NCI-H226 (cell line): ENCODE measurements at places on chromosomes 16 and 17.
A peak's percentile ranks its signal among the peaks of the same experiment; 100 is the strongest.

GRCh38 chr16:67760206-67760955 is 41.3 kb upstream of the GFOD2 start:
- no peak for DNase-seq

DNA sequence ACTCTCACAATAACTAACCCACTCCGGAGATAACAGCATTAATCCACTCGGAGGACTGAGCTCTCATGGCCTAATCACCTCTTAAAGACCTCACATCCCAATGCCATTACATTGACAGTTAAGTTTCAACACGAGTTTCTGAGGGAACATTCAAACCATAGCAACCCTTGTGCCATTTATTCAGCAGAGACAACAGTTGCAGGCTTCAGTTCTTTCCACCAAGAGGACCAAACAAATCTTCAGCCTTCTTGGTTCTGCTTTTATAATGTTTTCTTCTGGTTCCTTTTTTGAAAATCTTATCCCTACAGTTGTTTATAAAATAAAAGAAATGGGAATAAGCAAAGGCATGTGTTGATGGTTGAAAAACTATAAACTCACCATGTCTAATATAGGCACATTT is 2.1 kb upstream of the CD300E start:
- no peak for DNase-seq

GRCh38 chr16:85275533-85276249 is 163.4 kb upstream of the CIBAR2 start:
- no peak for DNase-seq

DNA sequence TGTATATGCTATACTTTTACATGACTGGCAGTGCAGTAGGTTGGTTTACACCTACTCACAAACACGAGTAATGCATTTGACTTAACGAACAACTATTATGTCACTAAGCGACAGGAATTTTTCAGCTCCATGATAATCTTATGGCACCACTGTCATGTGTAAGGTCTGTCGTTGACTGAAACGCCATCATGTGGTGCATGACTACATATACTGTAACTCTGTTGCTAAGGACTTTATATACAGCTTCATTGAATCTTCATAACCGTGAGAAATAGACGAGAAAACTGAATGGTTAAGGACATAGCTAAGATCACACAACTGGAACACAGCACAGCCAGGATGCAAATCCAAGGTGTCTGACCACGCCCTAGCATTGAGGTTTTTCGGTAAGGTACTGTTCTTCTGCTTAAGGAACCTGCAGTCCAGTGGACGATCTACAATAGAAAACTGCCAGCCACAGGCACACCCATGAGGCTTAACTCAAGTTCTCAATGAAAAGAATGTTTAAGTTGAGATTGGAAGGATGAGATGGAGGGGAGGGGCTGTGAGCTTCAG is 3.3 kb downstream of the CFAP20 start:
- DNase-seq = no peak

- no peak for DNase-seq
Observed at GRCh38 chr16:67431775-67432505, 1.0 kb downstream of the HSD11B2 start.

- no peak for DNase-seq
Observed at GRCh38 chr16:50300942-50301625, 34.7 kb downstream of the ADCY7 start.

GRCh38 chr16:3592559-3592958 is 15.4 kb upstream of the NLRC3 start:
- no peak for DNase-seq

GRCh38 chr17:51425773-51426172 is 165.4 kb downstream of the UTP18 start:
- no peak for DNase-seq

DNA sequence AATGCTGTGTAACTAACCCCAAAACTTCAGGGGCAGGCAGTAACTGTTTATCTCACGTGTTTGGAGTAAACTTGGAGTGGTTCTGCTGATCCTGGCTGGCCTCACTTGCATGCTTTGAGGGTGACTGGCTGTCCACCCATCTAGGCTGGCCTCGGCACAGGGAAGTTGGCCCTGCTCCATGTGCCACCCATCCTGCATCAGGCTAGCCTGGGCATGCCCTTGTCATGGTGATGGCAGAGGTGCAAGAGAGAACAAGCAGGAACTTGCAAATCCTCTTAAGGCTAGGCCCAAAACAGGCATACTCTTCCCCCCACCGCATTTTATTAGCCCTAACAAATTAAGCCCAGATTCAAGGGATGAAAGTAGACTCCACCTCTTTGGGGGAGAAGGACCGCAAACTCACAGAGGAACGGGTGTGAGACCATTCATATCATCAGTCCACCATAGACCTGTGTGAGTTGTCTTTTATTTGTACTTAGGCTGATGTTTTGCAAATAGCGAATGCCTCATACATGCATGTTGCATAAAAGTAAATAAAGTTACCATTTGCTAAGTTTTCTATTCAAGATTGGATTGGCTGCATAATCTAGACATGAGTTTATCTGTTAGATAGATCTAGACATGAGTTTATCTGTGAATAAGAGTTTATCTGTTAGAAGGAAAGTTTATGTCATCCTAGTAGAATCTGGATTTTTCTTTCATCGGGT is 221.0 kb downstream of the CCDC182 start:
- peak; percentile 90 for DNase-seq

DNA sequence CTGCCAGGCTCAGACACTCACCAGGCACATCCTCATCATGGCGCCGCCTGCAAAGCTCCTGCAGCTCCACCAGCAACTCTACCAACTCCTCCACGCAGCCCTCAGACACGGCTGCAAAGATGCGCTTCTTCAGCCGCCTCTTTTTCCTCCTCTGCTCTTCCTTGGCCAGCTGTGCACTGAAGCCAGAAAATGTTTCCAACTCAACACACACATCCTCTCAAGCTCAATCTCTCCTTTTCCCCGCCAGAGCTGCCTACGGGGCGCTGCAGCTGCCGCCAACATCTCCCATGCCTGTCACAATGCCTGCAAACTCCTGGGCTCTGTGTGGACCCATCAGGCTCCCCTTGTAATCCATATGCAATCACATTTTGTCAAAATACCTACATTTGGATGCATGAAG is 14.2 kb downstream of the TRPV3 start:
- no peak for DNase-seq

DNA sequence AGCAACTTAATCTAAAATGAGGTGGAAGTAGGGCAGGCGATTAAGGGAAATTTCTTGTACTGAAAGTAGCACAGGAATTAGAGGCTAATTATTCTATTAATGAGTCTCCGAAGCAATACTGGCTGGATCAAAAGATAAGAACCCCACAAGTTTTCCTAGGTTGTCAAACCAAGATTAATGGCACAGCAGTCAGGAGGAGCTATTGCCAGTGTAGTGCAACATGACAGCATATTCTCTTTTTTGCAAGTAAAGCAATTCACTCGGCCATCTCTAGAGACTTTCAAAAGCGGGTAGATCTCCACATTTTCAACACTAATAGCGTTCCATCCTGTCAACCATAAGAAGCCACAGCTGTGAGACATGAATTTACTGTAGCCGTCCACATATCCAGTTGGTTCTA is 81.2 kb downstream of the CYB561 start:
- DNase-seq = no peak

- DNase-seq = peak; percentile 12
Observed at GRCh38 chr17:60231234-60231633, 81.5 kb downstream of the CA4 start.

GRCh38 chr17:57461082-57461481 is 204.8 kb downstream of the MSI2 start:
- DNase-seq = no peak

DNA sequence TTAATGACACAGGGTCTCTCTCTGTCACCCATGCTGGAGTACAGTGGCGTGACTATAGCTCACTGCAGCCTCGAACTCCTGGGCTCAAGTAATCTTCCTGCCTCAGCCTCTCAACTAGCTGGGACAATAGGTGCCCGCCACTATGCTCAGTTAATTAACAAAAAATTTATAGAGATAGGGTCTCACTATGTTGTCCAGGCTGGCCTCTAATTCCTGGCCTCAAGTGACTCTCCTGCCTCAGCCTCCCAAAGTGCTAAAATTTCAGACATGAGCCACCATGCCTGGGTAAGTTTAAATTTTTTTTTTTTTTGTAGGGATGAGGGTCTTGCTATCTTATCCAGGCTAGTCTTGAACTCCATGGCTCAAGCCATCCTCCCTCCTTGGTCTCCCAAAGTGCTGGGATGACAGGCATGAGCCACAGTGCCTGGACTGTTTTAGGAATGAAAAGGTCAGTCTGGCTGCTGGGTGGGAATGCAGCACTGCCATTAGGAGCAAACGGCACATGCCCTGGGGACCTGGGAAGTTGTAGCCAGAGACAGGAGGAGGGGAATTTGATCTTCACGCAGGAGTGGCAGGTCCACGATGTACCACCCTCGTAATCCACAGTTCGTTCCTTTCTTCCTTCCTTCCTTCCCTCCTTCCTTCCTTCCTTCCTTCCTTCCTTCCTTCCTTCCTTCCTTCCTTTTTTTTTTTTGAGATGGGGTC is 106.7 kb downstream of the HAPSTR1 start:
- DNase-seq = no peak

GRCh38 chr17:41968676-41969075 is 2.1 kb downstream of the CNP start:
- no peak for DNase-seq

- DNase-seq = peak; percentile 74
Observed at GRCh38 chr16:3112058-3112880, at the start of gene ZNF205. TSS of gene ZNF205 (plus strand) at chr16:3112586. CDS start at chr16:3113431, 845 bp downstream.
